NCI-H226 (cell line): ENCODE measurements at places on chromosomes 13 and 19.
A peak's percentile ranks its signal among the peaks of the same experiment; 100 is the strongest.

DNA sequence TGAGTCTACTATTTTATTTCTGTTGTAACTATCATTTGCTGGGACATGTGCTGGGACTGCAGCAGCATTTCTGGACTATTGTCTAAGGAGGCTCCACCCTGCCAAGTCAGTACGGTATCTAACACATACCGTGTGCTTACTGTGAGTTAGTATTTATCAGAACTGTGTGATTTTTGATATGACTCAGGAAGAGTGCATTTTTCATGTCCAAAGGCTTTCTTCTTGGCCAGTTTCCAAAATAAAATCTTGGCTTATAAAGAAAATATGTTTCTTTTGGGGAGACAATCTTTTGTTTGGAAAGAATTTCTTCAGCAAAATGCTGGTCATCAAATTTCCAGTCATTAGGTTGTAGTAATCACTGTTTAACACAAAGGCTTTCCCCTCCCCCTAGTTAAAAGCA, 11.6 kb downstream of the PARP4 start:
- DNase-seq, result peak; percentile 58

- no peak for DNase-seq
Observed at GRCh38 chr19:5889288-5889971, 14.2 kb downstream of the NDUFA11 start.

GRCh38 chr13:76523740-76524340, 362.4 kb downstream of the KCTD12 start:
- DNase-seq, result peak; percentile 3

- DNase-seq, result no peak
Observed at GRCh38 chr19:1782521-1782920, 29.2 kb downstream of the ONECUT3 start.

- DNase-seq, result no peak
Observed at GRCh38 chr19:46603752-46604231, 2.7 kb downstream of the CALM3 start.

DNA sequence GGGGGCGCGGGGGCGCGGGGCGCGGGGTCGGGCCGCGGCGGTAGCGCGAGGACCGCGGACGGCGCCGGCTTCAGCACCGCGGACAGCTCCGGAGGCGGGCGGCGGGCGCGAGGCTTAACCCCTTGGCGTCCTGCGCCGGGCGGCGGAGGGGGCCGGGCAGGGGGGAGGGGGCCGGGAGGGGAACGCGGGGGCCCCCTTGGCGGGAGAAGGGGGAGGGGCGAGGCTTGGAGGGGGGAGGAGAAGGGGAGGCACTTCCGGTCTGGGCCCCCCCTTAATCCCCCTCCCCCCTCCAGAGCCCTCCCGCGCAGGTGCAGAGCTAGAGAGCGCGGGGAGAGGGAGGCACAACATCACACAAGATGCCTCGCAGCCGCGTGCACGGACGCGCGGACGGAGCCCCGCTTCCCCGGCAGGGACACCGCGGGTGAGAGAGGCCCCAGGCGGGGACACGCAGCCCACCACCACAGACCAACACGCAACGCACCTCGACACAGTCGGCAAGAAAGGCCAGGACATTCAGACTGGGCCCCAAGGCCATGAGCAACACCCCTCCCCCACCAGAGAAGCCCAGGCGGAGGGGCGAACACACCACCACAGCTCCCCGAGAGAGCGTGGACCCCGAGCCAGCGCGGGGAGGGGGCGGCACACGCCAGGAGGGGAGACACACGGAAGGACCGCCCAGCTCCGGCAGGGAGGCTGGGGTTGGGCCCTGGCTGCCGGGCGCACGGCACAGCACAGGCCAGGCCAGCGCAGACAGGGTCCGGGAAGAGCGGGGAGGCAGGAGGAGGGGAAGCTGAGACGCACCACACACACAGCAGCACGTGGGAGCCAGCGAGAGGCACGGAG, 24.1 kb downstream of the SHANK1 start:
- no peak for DNase-seq

- peak; percentile 95 for DNase-seq
Observed at GRCh38 chr19:58002384-58003173, at the start of gene ZNF606. Gene ZNF606 (minus strand): TSS chr19:58002820. CDS start chr19:58001319, 1,501 bp downstream.

DNA sequence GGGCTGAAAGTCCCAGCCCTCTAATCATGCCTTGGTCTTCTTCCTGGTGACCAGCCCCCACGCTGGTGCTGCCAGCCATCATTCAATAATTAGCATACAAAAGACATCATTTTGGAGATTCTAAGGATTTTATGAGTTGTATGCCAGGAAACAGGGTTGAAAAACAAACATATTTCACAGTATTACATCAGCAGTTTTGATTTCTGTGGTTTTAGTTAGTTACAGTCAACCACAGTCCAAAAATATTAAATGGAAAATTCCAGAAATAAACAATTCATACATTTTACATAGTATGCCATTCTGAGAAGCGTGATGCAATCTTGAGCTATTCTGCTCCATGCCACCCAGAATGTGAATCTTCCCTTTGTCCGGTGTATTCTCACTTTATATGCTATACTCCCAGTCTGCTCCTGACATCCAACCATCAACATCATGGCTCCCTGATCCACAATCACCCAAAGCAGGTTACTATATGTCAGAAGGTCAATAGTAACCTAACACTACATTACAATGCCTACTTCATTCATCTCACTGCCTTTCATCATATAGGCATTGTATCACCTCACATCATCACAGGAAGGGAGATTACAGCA, 49.2 kb downstream of the STOML3 start:
- no peak for DNase-seq

DNA sequence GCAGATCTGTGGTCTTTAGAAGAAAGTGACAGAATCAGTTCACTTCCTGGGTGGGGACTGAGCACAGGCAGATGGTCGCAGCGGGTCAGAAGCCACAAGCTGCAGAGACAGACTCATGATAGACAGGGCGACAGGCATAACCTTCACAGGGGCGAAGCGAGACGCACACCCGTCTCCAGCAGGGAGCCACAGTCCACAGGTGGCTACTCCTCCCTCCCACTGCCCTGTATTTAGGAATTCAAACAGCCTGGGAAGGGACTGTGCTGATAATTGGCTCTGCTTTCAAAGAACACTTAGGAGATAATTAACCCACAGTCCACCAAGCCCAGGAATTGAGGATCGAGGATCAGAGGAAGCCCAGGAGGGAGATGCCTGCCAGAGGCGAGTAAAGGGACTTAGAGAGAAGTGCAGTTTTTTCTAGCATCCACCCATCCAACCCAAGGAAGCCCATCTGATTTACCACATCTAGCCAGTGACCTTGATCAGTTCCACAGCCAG, 23.2 kb downstream of the RFX2 start:
- DNase-seq, result no peak

DNA sequence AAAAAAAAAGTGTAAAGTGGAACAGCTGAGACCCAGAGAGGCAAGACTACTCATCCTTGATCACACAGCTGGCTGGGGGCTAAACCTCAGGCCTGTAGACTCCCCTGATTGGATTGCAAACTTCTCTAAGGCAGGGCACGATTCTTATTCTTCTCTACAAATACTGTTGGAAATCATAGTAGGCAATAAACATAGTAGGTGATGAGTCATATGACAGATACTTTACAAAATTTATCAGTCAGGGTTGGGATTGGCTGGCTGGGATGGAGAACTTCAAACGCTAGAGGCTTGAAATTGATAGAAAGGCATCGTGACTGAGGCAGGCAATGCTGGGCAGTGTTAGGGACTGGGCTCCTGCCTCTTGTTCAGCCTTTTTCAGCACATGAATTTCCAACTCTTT, 5.9 kb upstream of the MATK start:
- no peak for DNase-seq

- DNase-seq, result no peak
Observed at GRCh38 chr19:34104096-34104495, 68.2 kb upstream of the LSM14A start.

DNA sequence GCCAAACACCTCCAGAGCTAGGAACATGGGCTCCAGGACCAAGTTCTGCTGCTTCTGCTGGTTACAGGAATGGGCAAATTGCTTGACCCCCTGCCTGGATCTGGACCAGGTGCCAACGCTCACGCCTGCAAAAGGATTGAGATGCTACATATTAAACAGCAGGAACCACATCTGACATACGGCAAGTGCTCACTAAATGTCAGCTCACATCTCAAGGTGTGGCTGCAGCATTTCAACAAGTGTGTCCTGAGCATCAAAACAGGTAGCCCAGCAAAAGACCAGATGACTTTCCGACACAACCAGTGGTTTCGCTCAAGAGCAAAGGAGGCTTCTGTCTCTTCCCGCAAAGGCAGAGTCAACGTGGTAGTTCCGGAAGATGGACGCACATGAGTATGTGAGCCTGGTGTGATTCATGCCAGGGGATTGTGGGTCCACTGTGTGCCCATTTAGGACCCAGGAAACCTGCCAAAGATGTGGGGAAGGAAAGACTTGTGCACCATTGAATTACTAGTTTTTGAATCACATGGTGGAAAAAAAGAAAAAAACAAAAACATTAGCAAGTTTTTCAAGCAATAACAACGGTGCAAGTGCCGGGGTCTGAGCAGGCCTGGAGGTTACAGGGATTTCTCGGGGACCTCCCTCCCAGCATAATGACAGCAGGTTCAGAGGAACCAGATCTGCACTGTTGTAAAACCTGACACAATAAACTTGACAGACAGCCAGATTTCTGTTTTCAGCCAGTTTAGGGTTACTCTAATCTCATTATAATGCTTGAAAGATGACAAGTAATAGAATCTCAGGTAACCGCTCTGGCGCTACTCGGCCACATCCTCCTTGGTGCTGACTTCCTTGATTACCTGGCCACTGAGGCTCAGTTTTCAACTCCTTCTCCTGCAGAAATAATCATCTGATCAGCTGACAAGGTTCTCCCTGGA, 77.9 kb downstream of the SOX1 start:
- DNase-seq, result no peak

DNA sequence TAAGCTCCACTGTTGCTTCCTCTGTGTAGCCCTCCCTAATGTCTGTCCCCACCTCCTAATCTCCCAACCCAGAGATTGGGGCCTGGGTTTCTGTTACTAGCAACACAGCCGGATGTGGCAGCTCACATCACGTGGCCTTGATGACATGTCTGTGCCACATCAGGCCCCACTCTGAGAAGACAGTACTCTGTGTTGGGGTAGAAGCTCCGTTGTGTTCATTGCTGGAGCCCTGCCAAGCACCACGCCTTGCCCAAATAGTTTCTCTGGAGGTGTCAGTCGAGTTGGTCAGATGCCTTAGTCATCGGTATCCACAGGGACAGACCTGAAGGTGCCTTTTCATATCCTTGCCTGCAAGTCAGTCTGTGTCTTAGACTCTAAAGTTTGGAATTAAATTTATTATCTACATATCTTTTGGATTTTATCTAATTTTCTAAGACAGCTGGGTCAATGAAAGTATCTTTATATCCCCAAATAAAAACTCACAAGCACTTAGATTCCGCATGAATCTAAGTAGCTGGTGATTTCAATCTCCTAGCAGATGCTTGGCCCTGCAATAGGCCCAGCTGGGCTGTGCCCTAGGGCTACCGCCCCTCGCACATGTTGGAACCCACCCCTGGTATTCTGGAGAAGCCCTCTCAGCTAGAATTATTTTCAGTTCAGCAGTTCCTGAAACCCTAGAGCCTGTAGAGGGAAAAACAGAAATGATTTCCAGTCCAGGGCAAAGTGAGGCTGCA, 204.0 kb upstream of the TSHZ3 start:
- DNase-seq, result no peak

- peak; percentile 5 for DNase-seq
Observed at GRCh38 chr13:102643656-102644055, 46.9 kb downstream of the TPP2 start.

GRCh38 chr19:47994209-47994802, at the start of gene ELSPBP1:
Gene ELSPBP1 (plus strand): TSS chr19:47994632. CDS start chr19:48008668, 14,036 bp downstream.
- DNase-seq, result no peak

DNA sequence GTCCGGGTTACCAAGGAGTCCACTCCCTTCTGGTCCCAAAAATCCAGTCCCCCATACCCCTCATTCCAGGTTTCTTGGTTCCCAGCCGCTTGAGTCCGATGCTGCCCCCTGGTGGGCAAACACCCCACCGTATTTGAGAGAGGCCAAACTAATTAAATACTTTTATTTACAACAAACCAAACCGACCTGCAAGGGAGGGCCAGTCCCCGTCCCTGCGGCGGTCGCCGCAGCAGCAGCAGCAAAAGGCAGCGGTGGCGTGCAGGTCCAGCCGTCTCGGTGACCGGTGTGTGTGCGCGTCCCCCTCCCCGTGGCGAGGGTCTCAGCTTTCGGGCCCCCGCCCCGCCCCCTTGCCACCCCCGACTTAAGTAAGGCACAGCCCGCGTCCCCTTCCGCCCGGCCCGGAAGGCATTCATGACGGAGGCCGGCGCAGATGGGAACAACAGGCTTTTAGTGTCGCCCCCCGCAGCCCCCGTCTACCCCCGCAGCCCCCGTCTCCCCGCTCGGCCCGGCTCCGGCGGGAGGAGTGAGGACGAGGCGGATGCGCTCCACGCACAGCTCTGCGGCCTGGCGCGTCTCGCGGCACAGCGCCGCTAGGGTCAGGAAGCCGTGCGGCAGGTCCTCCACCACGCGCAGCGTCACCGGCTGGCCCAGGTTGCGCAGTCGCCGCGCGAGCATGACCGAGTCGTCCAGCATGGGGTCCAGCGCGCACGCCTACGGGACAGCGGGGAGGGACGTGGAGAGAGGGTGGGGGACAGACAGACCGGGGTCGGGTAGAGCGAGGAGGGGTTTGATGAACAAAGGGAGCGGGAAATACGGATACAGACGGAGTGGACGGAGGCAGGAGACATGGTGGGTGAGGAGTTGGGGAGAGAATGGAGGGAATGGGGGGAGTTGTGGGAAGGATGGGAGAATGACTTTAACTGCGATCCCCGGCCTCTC, 11.5 kb upstream of the CNFN start:
- DNase-seq, result peak; percentile 48

GRCh38 chr19:47158879-47159503, 28.4 kb downstream of the SAE1 start:
- DNase-seq, result peak; percentile 11

DNA sequence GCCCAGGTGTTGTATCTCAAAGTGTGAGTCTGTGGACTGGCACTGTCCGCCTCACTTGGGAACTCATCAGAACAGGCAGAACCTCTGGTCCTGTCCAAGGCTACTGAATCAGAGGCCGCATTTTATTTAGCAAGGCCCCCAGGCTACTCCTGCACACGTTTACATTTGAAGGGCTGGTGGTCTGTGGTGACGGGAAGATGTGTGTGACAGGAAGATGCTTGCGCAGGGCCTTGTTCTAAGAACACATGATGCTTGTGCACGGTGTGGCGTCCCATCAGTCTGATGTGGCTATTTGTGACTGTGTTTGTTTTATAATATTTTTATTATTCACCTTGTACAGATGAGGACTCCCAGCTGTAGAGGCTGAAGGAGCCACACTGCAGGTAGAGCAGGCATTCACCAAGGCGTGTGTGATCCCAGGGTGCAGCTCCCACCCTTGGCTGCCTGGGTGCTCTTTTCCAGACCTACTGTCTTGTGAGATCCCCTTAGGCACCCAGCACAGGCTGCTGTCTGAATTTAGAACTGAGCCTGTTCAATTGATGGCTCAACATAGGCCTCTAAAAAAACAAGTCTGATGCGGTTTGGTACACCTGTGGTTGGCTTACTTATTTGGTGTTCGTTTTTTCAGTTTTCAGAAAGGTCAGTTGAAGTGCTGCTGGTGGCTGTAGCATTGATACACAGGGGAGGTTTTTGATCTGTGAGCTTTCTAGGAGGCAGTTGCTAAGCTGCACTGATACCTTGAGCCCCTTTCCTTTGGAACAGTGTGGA, 3.1 kb downstream of the SLC25A15 start:
- no peak for DNase-seq
